GM18507 (cell line): ENCODE measurements at places on chromosomes 12 and 14.

DNA sequence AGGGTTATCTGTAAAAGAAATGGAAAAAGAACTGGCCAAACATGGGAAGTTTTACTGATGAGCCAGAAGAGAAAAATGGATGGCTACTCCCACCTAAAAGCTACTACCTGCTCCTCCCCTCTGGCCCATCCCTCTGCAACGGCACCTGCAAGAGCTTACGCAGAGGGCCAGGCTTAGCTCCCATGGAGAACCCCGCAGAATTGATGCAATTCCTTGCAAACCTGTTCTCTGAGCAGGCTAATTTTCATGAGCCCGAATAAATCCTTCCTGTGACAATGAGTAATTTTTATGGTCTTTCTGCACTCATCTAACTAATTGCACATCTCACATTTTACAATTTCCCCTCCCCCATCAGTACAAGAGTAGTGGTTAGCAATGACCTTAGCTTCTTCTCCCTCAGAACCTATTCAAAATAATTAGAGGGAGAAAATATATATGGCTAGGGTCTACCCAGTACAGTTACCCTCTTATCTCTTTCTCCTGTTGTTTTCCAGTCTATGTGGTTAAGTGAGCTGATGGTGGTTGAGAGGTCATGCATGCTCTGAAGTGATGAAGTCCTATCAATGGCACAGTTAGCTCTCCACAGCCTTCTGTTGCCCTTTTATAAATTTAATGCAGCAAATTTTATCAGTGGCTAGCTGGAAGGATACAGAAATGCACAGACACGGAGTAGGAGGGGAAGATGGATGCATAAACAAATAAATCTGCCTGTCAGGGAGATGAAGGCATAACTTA, 67.7 kb upstream of the NTF3 start:
- no peak for DNase-seq

DNA sequence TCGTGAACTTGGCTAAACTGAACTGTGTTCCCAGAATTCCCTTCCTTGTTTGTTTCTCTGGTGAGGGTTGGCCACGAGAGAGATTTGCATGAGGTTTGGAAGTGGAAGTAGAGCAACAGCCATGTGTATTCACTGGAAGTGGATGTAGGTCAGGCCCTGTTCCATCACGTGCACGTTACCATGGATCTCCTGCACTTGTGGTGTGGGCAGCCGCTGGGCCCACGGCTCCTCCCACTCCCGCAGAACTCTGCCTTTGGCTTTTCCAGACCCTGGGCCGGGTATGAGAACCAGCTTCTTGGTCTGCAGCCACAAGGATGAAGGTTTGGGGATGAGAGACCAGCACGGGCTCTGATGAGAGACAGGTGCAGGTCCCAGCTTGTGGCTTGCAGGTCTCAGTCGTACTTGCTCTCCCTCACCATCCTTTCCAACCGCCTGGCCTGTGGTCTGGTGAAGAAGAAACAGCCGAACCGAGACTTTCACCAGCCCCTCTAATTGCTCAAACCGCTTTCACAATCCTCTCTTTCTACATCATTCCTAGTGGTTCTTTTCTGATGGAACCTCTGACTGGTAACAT, 94.9 kb downstream of the DUSP16 start:
- no peak for DNase-seq

DNA sequence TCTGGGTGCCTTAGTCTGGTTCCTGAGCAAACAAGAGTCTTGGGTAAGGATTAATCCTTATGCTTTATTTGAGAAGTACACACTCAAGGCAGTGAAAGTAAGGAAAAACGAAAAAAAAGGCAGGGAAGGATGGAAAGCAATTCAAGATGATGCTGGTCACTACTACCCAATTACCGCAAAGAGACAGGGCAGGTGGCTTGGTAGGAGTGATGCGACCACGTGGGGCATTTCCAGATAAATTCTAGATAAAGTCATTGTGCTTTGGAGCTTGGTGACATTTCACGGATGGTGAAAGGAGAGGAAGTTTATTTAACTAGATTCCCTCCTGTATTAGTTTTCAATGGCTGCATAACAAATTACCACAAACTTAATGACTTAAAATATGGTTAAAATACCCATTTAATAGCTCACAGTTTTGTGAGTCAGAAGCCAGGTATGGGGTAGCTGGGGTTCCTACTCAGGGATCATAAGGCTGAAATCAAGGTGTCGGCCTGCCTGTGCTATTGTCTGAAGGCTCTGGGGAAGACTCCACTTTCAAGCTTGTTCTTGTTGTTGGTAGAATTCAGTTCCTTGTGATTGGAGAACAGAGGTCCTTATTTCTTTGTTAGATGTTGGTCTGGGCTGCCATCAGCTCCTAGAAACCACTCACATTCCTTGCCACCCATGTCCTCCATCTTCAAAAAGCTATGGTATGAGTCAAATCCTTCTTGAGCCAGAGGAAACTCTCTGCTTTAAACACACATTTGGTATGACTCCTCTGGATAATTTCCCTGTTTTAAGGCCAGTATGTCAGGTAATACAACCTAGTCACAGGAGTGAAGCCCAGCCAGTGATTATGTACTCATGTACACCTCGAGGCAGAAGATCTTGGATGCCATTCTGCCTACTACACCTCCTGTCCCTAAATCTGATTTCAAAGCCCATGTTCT, 5.6 kb upstream of the HMGA2 start:
- no peak for DNase-seq

- no peak for DNase-seq
These were observed 251.1 kb downstream of the NAV3 start for GRCh38 chr12:78081590-78082314.

DNA sequence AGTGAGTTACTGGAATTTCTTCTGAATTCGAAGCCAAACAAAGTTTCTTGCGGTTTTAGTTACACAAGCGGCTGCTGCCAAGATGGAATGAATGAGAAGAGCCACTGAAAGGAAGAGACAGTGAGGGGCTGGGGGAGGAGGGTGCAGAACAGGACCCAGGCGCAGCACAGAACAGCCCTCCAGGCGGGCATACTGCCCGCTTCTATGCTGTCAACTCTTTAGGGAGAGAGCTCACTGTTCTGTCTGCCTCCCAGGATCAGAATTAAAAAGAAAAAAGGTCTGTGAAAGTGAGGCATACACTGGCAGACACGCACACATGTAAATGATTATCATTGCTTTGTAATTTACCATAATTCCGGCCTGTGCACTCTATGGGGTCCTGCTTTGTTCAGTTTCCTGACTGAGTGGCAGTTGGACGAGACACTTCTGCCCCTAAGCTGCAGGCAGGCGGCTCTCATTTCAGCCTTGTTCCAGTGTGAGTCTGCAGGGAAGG, 231.6 kb downstream of the CACNA1C start:
- DNase-seq, result no peak

DNA sequence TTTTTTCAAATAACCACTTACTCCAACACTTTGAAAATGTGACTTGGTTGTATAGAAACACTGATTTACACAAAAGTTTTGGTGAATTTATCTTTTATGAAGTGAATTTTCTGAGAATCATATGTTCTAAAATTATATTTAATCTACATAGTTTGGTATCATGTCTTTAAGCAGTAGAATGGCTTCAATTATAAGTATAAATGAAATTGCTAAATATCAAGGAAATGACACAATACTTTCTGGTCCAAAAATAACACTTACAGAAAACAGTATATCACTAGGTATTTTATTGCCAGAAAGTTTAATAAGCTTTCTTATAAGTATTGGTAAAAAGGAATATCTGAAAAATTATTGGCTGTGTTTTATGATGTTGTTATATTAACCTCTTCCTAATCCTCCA, 90.9 kb downstream of the SRGAP1 start:
- DNase-seq, result no peak
